Activated CD4-positive, alpha-beta memory T cell treated with anti-CD3 and anti-CD28 coated beads, Interleukin-2, amount 10 ng/mL, durations not matched to agents 7 days and 5 days (primary cell): ENCODE measurements at places on chromosomes 5 and 9. TPM values are rescaled to one million over a fixed set of nuclear protein-coding genes. Genes with fewer than 3 reads are reported as not detected.

SMIM33 gene
- total RNA-seq = 2.0 TPM

PCDHA9 gene
- not detected for total RNA-seq

- no peak for DNase-seq
These were observed 9.7 kb downstream of the IPPK start for GRCh38 chr9:92660266-92660665.

- DNase-seq = no peak
These were observed 1.8 kb upstream of the WDR31 start for GRCh38 chr9:113341712-113342410.

DNA sequence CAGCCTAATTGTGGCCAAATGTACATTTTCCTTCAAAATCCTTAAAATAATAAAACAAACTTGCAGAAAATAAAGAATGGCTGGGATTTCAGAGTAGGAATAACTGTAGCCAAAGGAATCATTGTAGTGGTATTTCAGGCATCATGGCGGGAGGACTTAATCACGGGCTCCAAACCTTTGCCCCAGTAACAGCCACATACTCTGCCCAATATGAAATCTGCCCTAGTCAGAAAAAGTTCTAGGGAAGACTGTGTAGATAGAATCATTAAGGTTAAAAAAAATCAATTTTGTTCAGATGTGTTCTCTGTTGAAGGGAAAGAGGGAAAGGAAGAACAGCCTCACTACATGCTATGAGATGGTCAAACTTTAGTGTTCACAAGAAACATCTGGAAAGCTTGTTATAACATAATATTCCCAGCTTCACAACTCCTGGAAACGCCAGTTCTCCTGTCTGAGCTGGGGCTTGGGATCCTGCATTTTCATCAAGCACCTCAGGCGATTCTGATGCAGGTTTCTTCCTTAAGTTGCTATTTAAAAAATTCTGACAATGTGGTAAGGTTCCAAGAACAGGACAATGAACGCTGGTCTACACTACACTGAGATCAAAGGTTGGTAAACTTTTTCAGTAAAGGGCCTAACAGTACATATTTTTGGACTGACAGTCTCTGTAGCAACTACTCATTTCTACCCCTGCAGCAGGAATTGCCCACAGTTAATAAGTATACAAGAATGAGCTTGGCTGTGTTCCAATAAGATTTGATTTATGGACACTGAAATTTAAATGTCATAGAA lies 87.9 kb downstream of the CEMIP2 start:
- no peak for DNase-seq

GAS1 gene
- total RNA-seq = 0.25 TPM

DNA sequence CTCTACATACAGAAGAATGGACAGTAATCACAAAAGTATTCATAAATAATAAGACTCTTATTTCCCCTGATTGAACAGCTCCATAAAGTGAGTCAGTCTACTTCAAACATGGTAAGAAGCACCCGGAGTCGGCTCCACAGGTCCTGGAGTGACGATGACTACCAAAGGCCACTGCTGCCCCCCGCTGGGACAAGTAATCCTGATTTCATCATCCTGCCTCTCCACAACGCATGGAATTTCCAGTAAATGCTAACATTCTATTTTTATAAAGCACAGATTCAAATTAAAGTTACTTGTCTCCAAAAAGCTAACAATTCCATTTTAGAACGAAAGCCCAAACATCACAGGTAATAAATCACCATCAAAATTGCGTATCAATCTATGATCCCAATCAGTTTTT lies 16.2 kb downstream of the ATPSCKMT start:
- DNase-seq = no peak

DNA sequence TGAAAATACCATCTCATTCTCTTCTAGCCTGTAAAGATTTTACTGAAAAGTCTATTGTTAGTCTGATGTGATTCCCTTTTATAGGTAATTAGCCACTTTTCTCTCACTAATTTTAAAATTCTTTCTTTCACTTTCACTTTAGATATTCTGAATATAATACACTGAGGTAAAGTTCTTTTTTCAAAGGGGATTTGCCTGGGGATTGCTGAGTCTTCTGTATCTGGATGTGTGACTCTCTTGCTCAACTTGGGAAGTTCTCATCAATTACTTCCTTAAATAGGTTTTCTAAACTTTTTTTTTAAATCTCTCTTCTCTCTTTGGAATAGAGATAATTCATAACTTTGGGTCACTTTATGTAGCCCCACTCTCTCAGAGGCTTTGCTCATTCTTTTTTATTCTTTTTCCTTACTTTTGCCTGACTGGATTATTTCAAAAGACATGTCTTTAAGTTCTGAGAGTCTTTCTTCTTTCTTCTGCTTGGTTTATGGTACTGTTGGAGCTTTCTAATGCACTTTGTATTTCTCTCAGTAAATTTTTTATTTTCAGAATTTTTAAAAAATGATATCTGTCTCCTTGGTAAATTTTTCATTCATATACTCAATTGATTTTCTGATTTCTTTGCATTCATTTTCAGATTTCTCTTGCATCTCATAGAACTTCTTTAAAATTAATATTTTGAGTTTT lies 55.9 kb upstream of the IL12B start:
- DNase-seq = no peak

- peak; percentile 70 for DNase-seq
These were observed 53.0 kb downstream of the GADD45G start for GRCh38 chr9:89657765-89658164.

DNA sequence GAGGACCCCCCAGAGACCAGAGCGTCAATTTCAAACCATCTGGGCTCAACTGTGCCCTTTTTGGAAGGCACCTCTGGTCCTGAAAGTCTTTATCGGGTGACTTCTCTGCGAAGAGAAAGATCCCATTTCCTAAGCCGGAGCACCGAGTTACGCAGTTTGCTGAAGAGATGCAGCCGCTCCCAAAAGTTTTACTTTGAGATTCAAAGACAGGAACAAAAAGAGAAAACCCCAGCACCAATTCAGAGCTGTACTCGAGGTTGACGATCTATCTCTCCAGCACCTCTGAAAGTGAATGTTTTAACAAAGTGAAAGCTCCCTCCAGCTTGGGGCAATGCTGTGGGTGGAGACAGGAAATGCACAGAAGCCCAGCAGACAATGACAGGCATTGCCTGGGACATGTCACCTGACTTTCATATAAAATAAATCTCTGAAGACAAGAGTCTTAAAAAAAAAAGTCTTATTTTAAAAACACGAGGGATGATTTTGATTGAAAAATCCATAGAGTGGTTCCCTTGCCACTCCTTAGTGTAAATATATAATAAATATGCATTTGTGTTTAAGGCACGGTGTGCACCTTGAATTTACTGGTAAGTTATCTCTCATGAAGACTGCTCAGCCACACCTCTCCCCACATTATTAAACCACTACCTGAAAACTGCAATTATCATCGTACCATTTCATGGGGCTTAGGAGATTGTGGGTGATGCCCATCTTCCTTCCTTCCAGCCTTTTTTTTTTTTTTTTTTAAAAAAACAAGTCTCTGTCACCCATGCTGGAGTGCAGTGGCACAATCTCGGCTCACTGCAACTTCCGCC lies 79.9 kb downstream of the FNBP1 start:
- peak; percentile 83 for DNase-seq

PCA3 gene
- not detected for total RNA-seq

LCN9 gene
- total RNA-seq = not detected

- DNase-seq = peak; percentile 13
These were observed 475.5 kb downstream of the SPATA31A7 start for GRCh38 chr9:61665330-61665751.

SLC46A2 gene
- not detected for total RNA-seq

- peak; percentile 66 for DNase-seq
These were observed 24.2 kb downstream of the TCF7 start for GRCh38 chr5:134138416-134139376.

GRCh38 chr5:67144183-67144639 lies 52.4 kb downstream of the CD180 start:
- no peak for DNase-seq

- no peak for DNase-seq
These were observed 176.6 kb downstream of the DMRTA1 start for GRCh38 chr9:22623236-22623635.

- no peak for DNase-seq
These were observed 45.2 kb downstream of the ALG2 start for GRCh38 chr9:99176527-99177013.

DNA sequence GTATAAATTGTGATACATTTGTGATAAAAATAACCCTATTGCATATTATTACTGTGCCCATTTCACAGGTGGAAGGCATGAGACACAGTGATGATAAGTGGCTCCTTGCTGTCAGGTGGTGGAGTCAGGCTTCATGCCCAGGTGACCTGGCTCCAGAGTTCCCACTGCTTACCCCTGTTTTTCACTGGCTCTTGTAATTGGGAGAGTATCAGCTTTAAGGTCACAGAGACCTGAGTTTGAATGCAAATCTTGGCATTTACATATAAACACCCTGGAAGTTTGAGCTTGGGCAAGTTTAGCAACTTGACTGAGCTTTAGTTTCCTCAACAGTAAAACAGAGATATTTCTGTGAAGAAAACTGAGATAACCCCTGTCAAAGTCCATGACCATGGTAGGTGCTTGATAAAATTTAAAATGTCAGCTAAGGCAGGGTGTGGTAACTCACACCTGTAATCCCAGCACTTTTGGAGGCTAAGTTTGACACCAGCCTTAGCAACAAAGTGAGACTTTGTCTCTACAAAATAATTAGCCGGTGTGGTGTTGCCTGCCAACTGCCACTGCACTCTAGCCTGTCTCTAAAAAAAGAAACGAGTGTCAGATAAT lies 29.2 kb downstream of the MAT2B start:
- no peak for DNase-seq

CCDC152 gene
- total RNA-seq = 2.5 TPM

GRCh38 chr5:27963050-27963783 lies 924.8 kb upstream of the CDH9 start:
- DNase-seq = no peak

- DNase-seq = no peak
These were observed 188.3 kb downstream of the ARHGEF28 start for GRCh38 chr5:73814233-73814846.

DNA sequence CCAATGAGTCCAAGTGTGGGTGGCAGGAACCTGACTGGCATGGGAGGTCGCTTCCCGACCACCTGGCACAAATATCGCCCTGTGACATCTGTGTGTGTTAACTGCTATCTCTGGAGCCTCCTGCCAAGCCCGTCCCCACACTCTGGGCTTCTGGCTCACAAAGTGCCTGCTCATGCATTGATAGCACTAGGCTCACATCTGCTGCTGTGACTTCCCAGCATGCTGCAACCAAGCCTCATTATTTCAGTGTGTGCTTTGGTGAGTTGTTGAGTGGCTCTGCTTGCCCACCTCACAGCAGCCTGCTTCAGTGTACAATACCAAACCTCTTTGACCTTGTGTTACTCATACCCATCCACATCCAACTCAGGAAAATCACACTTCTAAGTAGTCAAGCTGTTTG lies 139.8 kb downstream of the APBA1 start:
- DNase-seq = no peak

HSD17B3 gene
- total RNA-seq = not detected

CD72 gene
- total RNA-seq = 11.9 TPM

GRCh38 chr9:81979196-81979595 lies 9.4 kb upstream of the SPATA31D1 start:
- no peak for DNase-seq

DNA sequence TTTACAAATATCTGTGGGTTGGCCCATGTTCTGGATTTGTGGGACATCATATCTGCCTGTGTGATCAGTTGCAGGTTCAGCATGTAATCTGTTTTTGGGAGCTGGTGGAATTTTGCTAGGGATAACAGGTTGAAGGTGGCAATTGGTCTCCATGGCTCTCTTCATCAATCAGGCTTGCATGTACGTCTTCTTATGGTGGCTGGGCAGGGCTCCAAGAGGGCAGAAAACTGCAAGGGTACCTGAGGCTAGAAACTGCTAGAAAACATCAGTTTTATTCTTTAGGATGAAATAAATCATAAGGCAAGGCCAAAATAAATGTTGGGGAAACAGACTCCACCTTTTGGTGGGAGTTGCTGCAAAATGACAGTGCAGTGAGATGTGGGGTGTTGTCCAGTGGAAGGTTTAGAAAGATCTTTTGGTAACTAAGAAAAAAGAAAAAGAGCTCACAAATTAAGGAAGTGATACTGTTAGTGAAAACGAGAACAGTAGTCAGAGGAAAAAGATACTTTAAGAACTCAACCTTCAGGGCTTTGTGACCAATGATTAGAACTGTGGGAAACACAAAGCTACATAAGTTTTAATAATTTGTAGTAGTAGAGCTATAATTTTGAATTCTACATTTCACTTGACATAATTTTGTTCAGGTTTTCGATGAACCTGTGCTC lies 300.7 kb upstream of the IZUMO3 start:
- DNase-seq = no peak

TNC gene
- 0.03 TPM for total RNA-seq

CDH12 gene
- not detected for total RNA-seq

SNX18 gene
- total RNA-seq = 38.9 TPM

- no peak for DNase-seq
These were observed 3.8 kb upstream of the TJP2 start for GRCh38 chr9:69170231-69170630.

LURAP1L gene
- total RNA-seq = not detected

GRCh38 chr9:81534138-81534875 lies 155.0 kb downstream of the TLE1 start:
- no peak for DNase-seq

- DNase-seq = no peak
These were observed 281.9 kb downstream of the GAS1 start for GRCh38 chr9:86665416-86665815.

DNA sequence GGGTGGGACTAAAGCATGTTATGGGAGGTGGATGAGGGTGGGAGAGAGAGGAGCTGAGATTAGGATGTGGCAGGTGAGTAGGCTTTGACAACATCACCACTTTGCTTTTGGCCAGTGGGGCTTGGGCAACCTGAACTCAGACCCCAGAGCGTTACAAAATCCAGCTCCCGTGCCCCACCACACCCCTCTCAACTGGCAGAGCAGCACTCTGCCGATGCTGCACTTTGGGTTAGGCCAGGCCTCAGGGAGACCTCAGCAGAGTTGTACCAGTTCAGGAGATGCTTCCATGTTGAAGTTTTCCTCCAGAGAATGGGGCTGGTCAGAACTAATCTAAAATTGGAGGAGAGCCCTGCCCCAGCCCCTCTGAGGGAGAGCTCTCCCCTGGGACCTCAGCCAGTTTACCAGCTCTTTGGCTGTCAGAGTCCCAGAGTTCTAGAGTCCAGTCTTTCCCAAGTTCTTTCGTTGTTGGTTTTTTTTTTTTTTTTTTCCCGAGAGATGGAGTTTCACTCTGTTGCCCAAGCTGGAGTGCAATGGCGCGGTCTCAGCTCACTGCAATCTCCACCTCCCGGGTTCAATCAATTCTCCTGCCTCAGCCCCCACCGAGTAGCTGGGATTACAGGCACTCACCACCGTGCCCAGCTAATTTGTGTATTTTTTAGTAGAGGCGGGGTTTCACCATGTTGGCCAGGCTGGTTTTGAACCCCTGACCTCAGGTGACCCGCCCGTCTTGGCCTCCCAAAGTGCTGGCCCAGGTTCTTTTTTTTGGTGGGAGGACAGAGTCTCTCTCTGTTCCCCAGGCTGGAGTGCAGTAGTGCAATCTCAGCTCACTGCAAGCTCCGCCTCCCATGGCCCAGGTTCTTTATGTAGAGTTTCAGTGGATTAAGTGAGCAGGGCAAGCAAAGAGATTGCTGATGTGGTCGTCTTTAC lies 17.8 kb downstream of the NUDT2 start:
- DNase-seq = no peak

PCDHGA4 gene
- 0.10 TPM for total RNA-seq

GRCh38 chr5:142552107-142552506 lies 133.8 kb downstream of the FGF1 start:
- DNase-seq = no peak

- DNase-seq = no peak
These were observed 179.6 kb upstream of the PUM3 start for GRCh38 chr9:3023449-3023848.

CENPP gene
- total RNA-seq = 22.0 TPM

NR3C1 gene
- 79.3 TPM for total RNA-seq
